ENCODE measurements at places on chromosomes 7 and 10.

DNA sequence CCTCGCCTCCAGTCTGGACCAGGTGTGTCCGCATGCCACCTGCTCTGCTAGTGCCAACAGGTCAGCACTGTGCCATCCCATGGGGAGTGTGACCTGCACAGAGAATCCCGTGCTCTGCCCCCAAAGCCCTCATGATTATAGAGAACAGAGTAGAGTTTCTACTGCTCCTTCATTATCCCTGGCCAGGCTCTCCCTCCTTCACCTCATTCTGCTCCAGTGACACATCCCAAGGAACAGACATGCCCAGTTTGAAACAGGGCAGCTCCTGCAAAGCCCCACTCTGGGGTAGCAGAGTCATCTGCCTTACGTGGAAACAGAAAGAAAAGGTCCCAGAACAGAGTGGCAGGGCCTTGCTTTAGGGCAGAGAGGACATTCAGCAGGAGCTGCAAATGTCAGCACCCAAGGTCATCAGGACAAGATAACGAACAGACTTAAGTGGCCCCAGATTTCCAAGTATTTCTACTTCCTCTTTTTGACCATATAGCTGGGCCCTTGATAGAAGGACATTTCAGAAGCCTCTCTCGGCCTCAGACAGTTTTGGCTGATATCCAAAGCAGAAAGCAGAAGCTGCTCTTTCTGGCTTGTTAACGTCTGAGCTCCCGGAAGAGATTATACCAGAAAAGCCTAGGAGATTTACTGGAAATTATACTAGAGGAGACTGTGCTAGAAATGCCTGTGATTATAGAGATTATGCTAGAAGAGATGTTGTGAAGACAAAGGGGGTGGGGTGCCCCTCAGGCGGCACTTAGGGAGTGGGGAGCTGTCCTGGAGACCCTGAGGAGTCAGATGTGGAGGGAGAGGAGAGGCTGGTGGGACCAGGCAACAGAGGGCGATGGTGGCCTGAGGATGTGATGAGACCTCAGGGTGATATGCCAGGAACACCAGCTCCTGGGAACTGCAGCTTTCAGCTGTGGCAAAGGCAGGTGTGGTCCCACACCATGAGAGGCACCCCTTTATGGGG, 12.6 kb downstream of the TMEM176B start:
- H3K4me3 ChIP-seq = no peak overlapping the region
- no peaks in the 10 kb centered on the region for H3K27me3 ChIP-seq
- no peaks in the 10 kb centered on the region for H3K36me3 ChIP-seq
- no peak for DNase-seq

DNA sequence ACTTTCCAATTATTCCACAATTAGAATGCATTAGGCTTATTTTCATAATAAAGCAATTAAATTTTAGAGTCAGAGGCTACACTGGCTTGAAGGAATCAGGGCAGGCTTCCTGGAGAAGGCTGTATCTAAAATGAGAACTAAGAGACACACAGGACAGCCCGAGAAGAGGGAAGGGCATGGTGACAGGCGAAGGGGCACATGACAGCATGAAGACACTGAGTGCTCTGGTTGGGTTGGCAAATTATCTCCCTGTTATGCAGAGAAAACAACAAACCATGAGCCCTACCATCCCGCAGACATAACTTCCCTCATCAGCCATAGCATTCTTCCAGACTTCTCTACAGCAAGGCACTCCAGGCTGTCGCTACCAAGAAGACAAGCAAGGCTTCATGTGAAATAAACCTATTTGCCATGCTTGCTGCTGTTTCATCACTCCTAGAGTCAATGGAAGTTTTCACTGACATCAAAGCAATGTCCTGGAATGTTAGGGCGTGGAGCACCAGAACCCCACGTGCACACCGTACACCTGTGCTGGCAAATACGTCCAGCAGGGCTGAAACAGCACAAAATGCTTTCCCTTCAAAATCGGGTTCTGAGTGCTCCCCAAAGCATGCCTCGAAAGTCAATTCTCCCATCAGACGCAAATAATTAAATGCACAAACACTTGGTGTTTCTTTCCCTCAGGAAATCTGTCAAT, 21.3 kb downstream of the VOPP1 start:
- peaks cover 10% of the 10 kb centered on the region for H3K4me1 ChIP-seq
- H3K4me3 ChIP-seq = no peak overlapping the region
- no peaks in the 10 kb centered on the region for H3K27me3 ChIP-seq
- no peaks in the 10 kb centered on the region for H3K36me3 ChIP-seq
- DNase-seq = no peak

GRCh38 chr7:97480772-97481390, 251.0 kb upstream of the TAC1 start:
- DNase-seq = no peak
- no peak overlapping the region for H3K4me3 ChIP-seq
- H3K27ac ChIP-seq = no peak overlapping the region
- peaks cover 14% of the 10 kb centered on the region for H3K4me1 ChIP-seq
- no peaks in the 10 kb centered on the region for H3K36me3 ChIP-seq

- no peaks in the 10 kb centered on the region for H3K27me3 ChIP-seq
- H3K4me1 ChIP-seq = peaks cover 24% of the 10 kb centered on the region
These were observed 98.9 kb downstream of the LRMDA start for GRCh38 chr10:75530299-75530698.

GRCh38 chr10:78948621-78949030, 120.1 kb upstream of the ZMIZ1 start:
- no peak overlapping the region for H3K27ac ChIP-seq
- DNase-seq = no peak
- no peak overlapping the region for H3K4me3 ChIP-seq
- H3K36me3 ChIP-seq = no peaks in the 10 kb centered on the region
- H3K4me1 ChIP-seq = no peaks in the 10 kb centered on the region

- no peak overlapping the region for H3K4me3 ChIP-seq
- no peaks in the 10 kb centered on the region for H3K36me3 ChIP-seq
- peaks cover 4% of the 10 kb centered on the region for H3K4me1 ChIP-seq
These were observed 27.3 kb upstream of the MRC1 start for GRCh38 chr10:17781856-17782255.

GRCh38 chr7:85172530-85172941, 14.3 kb downstream of the SEMA3D start:
- H3K36me3 ChIP-seq = no peaks in the 10 kb centered on the region
- no peak overlapping the region for H3K27ac ChIP-seq
- no peak overlapping the region for H3K4me3 ChIP-seq
- no peaks in the 10 kb centered on the region for H3K27me3 ChIP-seq

DNA sequence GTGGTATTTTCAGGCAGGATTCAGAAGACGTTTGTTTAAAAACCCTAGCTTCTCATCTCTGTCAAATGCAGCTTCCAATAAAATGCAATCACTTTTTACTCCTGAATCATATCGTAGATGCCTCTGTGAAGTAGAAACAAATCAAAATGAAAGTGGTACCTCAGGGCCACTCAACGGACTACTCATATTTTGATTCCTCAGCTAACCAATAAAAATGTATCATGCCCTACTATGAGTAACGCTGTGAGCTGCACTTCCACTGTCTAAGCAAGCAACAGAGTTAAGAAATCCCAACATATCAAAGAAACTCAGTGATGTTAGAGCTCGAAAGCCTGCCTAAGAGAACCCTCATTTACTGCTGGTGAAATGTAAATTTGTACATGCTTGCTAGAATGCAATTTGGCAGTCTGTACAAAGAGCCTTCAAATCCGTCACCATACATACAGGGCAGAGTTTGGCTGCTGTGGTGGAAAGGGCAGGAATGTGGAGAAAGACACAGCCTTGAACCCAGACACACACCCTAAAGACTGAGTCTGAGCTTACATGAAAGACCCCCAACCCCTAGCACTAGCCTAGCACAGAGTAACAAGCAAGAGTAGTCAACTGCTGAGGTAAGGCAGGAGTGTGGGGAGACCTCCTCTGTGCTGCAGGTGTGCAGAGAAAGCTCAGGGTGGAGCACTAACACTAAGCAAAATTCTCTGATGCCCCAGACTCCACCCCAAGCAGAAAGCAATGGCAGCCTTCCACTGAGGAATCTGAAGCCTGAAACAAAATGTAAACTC, 151.5 kb downstream of the ANK3 start:
- DNase-seq = peak; percentile 37
- H3K36me3 ChIP-seq = no peaks in the 10 kb centered on the region
- H3K4me1 ChIP-seq = no peaks in the 10 kb centered on the region
- no peaks in the 10 kb centered on the region for H3K27me3 ChIP-seq
- no peak overlapping the region for H3K4me3 ChIP-seq
- H3K27ac ChIP-seq = no peak overlapping the region

DNA sequence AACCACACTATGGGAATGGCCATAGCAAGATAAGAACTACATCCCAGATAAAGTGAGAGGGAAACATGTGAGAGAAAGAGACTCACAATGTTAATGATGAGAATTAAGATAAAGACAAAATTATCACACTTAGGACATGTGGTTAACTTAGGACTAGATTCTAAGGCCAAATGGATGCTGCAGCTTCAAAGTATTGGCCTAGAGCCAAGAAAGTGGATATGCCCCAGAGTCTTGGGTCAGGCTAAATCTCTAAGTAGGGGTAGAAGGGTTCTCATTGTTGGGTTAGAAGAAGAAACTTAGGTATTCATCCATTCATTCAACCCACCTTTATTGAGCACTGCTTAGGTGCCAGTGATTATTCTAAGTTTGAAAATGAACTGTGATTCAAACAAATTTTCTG, 818.0 kb downstream of the PHTF2 start:
- no peak for DNase-seq
- H3K27ac ChIP-seq = no peak overlapping the region
- no peaks in the 10 kb centered on the region for H3K27me3 ChIP-seq
- no peak overlapping the region for H3K4me3 ChIP-seq
- no peaks in the 10 kb centered on the region for H3K36me3 ChIP-seq
- no peaks in the 10 kb centered on the region for H3K4me1 ChIP-seq

DNA sequence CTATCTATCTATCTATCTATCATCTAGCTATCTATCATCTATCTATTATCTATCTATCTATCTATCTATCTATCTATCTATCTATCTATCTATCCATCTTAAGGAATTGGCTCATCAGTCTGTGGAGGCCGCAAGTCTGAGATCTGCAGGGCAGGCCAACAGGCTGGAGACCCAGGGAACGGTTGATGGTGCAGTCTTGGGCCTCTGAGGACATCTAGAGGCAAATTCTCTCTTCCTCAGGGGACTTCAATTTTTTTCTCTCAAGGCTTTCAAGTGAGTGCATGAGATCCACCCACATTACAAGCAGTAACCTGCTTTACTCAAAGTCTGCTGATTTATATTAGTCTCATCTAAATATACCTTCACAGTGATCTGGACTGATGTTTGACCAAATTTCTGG, 197.0 kb downstream of the GLRX3 start:
- no peaks in the 10 kb centered on the region for H3K27me3 ChIP-seq
- H3K27ac ChIP-seq = no peak overlapping the region
- DNase-seq = peak; percentile 22
- no peaks in the 10 kb centered on the region for H3K36me3 ChIP-seq
- no peak overlapping the region for H3K4me3 ChIP-seq

DNA sequence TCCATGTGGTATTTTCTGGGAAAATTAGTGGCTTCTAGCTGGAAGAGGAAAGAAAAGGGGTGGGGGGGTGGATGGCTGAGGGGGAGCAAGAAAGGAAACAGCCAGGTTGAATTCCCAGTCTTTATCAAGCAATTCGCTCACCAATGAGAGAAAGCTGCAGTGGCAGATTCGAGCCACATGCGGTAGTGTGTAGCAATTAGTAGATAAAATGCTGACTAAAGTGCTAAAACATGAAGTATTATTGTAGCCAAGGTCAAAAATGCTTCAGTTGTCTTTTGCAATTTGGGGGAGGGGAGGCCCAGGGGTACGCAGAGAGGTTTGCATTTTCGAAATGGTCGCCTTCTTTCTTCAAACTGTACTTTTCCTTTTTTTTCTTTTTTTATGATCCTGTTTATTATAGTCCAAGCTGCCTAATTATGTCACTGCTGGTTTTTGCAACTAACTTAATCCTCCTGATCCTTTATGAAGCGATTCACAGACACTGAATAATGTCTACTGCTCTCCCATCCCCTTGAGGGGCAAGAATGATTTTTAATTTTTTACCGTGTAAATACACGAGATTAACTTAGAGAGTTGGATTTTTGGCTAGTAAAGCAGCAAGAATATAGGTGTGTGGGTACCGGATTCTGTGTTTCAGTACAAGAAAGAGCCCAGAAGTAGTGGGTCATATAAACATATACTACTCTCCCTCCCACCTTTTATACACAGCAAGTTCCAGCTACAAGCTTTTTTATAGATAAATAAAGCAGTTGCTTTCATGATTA, 3.6 kb upstream of the ARID5B start:
- peaks cover 44% of the 10 kb centered on the region for H3K27me3 ChIP-seq
- H3K27ac ChIP-seq = no peak overlapping the region
- DNase-seq = peak; percentile 62
- H3K4me3 ChIP-seq = peak overlapping the region; percentile 43
- no peaks in the 10 kb centered on the region for H3K36me3 ChIP-seq

DNA sequence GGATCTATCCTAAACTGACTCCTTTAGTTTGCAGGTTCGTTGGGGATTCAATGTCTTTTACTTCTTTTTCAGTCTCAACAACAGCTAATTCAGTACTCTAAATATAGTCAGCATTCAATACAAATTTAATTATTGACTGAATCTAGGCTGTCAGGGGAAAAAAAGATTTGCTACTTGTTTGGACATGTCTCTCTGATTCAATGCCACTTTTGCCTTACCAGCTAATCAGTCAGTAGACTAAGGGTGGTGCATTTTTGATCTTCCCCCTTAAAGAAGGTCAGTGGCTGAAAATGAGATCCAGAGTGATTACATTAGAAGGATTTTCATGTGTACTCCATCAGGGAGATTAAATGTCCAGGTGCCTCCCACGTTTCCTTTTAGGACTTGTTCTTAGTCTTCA, 145.1 kb downstream of the C1GALT1 start:
- H3K27me3 ChIP-seq = no peaks in the 10 kb centered on the region
- no peak for DNase-seq
- no peak overlapping the region for H3K4me3 ChIP-seq
- no peak overlapping the region for H3K27ac ChIP-seq

DNA sequence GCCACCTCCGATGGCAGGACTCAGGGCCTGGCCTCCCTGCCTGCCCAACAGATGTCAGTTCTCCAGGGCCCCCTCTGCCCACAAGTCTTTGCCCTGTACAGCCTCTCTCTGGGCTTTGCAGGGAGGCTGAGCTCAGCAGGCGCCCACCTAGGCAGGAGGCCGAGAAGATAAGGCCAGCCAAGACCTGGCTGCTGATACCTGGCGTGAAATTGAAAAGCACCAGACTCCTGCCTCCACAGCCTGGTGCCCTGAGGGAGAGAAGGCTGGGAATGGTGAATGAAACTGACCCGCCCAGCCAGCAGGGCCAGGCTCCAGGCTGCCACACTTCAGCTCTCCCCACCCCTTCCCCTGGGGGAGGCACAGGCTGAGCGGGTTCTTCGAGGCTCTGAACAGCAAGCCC, 145.8 kb downstream of the CDH23 start:
- no peak overlapping the region for H3K27ac ChIP-seq
- no peaks in the 10 kb centered on the region for H3K36me3 ChIP-seq
- no peak for DNase-seq
- H3K4me3 ChIP-seq = no peak overlapping the region
- no peaks in the 10 kb centered on the region for H3K27me3 ChIP-seq

GRCh38 chr10:76649723-76650127, 987.9 kb downstream of the KCNMA1 start:
- peaks cover 5% of the 10 kb centered on the region for H3K4me1 ChIP-seq
- H3K4me3 ChIP-seq = no peak overlapping the region
- H3K27ac ChIP-seq = no peak overlapping the region
- no peaks in the 10 kb centered on the region for H3K36me3 ChIP-seq
